ENCODE measurements at places on chromosomes 3 and 15.

- DNase-seq, result peak; percentile 56
Measured at GRCh38 chr15:90675464-90675863, 41.7 kb upstream of the BLM start.

DNA sequence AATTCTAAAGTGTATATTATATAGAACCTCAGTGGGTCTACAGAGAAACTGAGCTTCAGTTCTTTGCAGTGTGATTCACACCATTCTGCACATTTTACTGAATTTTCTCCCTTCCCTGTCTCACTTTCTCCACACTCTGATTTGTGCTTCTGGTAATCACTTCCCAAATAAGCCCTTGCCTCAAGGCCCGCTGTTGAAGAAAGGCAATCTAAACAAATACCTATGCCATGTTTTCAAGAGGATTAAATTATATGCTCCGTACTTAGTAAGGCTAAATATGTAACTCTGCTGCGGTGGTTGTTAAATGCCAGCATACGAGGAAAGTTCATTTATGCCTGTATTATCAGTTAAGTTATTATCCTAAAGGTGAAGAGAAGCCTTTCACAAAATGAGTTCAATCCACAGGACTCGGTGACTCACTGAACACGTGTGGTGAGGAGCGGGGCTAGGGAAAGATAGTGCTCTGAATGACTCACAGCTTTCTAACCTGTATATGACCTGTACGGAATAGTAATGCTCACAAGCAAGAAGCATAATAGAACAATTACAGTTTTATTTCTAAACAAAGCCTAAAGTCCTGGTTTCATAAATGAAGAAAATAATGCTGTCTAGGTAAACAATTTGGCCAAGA is 25.1 kb downstream of the CNTN6 start:
- no peak for DNase-seq

DNA sequence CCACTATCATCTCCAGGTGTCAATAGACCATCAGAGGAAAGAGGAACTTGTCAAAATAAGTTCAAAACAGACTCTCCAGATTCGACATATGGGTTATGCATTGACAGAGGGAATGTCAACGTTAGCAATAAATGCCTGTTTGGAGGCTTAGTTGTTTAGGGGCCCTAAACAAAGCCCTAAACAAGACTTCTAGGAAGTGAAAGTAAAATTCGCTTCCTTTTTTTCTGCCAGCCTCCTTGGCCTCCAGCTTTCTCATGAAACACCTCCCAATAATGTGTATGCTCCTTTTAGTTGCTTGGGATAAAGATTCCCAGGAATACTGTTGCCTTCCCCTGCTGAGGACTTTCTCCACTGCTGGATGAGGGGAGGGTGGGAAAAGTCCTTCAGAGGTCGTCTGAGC is 70.9 kb upstream of the ARNT2 start:
- DNase-seq, result no peak

- DNase-seq, result no peak
Measured at GRCh38 chr3:111635403-111635802, 40.3 kb upstream of the ZBED2 start.

- no peak for DNase-seq
Measured at GRCh38 chr3:56557831-56558170, 826 bp downstream of the CCDC66 start.

DNA sequence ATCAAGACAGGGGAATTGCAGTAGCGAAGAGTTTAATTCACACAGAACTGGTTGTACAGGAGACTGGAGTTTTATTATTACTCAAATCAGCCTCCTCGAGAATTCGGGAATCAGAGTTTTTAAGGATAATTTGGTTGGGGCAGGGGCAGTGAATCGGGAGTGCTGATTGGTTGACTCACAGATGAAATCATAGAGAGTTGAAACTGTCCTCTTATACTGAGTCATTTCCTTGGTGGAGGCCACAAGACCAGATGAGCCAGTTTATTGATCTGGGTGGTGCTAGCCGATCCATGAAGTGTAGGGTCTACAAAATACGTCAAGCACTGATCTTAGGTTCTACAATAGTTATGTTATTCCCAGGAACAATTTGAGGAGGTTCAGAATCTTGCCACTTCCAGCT is 5.3 kb upstream of the ZNF770 start:
- peak; percentile 19 for DNase-seq

- DNase-seq, result no peak
Measured at GRCh38 chr3:143098032-143098764, 21.4 kb upstream of the CHST2 start.

- no peak for DNase-seq
Measured at GRCh38 chr15:52006702-52007340, 12.2 kb upstream of the MAPK6 start.

DNA sequence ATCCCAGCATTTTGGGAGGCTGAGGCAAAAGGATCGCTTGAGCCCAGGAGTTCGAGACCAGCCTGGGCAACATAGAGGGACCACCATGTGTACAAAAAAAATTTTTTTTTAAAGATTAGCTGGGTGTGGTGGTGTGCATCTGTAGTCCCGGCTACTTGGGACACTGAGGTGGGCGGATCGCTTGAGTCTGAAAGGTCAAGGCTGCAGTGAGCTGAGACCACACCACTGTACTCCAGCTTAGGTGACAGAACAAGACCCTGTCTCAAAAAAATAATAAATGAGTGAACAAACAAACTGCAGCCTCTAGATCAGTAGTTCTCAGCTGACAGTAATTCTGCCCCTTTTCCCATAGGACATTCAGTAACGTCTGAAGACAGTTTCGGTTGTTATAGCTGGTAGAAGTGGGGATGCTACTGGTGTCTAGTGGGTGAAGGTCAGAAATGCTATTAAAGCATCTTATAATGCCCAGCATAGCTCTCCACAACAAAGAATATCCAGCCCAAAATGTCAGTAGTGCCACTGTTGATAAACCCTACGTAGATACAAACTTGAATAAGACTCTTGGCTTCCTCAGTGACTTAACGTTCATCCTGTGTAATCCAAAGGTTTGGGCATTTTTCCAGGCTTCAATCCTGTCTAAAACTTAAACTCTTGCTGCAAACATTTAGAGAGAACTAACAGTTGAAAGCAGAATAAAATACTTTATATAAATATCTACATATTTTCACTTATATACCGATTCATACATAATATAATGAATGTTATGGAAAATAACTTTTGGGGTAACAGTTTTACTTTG is 10.6 kb downstream of the SMC4 start:
- no peak for DNase-seq

- peak; percentile 25 for DNase-seq
Measured at GRCh38 chr15:69014454-69014853, at the start of gene NOX5. Gene NOX5 (plus strand): TSS chr15:69014695. CDS start chr15:69014736, 41 bp downstream.

GRCh38 chr3:177731644-177732268 is 534.5 kb upstream of the TBL1XR1 start:
- no peak for DNase-seq

DNA sequence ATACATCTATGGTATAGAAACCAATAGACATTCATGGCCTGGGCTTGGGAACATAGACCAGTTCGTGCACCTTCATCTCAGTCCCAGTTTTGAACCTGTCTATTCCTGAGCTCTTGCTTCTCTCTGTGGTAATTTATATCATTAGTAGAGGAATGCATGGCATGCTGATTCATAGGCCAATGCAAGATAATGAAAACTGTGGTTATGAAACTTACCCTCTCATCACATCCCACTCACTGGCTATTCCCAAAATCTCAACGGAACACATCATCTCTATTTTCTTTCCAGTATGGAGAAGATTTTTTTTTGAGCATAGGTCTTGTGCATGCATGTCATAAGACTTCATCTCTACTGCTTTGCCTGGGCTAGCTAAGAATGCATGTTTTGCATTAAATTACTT is 18.7 kb upstream of the P2RY12 start:
- DNase-seq, result no peak

DNA sequence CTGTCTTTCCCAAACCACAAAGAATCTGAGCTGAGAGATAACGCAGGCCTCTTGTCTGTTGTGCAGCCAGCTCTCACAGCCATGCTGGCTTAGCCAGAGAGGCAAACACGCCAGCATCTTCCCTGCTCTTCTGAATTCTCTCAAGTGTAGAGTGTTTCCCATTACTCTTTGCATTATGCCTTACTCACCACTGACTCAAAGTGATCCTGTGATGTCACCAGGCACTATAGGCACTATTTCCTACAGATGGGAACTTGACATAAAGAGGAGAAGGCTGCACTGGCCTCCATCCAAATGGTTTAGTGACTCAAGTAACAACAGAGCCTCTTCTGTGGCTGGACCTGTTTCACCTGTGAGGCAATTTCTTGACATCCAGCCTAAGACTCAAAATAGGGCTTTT is 44.4 kb downstream of the PDZRN3 start:
- DNase-seq, result no peak

GRCh38 chr3:117150628-117151027 is 441.0 kb downstream of the TUSC7 start:
- no peak for DNase-seq

- DNase-seq, result no peak
Measured at GRCh38 chr3:112514527-112515128, 15.4 kb upstream of the BTLA start.

DNA sequence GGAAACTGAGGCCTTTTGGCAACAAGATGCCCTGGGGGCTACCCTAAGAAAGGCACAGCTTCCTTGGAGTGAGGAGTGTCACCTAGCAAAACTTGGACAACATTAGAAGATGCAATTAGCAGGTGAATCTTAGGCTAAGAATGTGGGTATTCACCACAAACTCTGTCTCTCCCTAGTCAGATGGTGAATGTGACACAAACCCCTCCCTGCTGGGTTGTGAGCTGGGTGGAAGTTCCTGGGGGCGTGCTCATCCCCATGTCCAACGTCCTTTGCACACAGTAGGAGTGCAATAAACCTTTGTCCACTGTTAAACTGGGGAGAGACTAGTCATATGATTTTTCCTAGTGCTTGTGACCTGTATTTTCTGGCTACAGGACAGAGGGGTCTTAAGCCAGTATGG is 67.1 kb upstream of the SH3GL3 start:
- DNase-seq, result no peak

DNA sequence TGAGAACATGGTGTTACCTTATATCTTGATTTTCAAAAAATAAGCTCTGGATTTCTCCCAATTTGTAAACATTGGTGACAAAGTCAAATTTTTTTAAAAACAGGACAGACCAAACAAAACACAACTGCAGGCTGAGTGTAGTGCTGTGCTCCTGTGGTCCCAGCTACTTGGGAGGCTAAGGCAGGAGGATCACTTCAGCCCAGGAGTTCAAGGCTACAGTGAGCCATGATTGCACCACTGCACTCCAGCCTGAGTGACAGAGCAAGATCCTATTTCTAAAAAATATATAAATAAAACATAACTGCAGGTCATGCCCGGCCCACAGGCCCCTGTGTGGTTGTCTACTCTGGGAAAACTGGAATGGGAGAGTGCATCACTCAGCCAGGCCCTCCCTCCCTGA is 4.0 kb upstream of the ZXDC start:
- DNase-seq, result no peak

GRCh38 chr15:39255760-39256159 is 325.1 kb upstream of the THBS1 start:
- DNase-seq, result no peak

DNA sequence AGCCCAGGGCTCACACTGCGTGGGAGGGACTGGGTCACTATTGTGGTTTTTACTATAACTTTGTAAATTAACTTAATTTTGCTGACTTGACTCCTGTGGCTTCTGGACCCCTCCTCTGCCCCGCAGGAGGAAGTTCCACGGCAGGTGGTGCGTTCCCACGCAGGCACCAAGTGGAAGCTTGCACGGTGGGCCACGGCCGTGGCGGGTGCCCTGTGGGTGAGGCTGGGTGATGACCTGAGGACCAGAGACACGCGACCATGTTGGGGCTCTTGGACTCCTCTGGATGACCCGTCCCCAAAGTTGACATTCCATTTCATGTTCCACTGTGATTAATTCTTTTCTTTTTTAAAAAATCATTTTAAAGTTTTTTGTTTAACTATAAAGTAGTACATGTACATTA is 89.0 kb downstream of the FBLN2 start:
- DNase-seq, result no peak

DNA sequence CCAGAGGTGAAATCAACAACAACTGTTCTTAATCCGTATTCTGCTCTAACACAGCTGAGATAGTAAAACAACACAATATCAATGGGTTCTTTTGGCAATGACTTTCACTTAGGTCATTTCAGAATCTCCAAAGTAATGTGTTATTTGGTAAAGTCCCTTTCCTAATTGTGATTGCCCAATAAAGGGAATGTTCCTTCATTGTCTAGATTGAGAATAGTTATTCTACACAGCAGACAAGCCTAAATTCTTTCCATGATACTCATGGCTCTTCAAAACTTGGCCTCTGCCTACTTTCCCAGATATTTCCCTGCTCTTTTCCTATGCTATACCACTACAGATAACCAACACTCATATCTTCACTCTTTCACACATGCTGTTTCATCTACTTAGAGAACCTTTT is 219.8 kb downstream of the FMN1 start:
- DNase-seq, result no peak

GRCh38 chr15:80163897-80164296 is 11.1 kb downstream of the FAH start:
- no peak for DNase-seq

GRCh38 chr15:72824112-72824511 is 40.6 kb upstream of the ADPGK start:
- no peak for DNase-seq

DNA sequence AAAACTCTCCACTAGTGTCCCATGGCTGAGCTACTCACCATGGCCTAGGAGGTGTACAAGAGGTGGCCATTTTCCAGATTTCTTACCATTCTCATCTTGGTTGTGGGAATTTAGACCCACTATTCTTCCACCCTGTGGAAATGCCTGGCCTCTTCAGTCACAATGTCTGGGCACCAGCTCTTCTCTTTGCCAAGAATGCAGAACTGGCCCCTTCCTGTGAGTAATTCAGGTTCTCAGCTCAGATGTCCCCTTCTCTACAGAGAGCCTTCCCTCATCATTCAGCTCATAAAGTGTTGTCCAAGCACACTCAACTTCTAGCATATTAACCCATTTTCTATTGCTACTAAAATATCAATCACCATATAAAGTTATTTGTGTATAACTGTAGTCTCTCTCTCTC is 575.5 kb upstream of the KCNMB2 start:
- DNase-seq, result no peak

DNA sequence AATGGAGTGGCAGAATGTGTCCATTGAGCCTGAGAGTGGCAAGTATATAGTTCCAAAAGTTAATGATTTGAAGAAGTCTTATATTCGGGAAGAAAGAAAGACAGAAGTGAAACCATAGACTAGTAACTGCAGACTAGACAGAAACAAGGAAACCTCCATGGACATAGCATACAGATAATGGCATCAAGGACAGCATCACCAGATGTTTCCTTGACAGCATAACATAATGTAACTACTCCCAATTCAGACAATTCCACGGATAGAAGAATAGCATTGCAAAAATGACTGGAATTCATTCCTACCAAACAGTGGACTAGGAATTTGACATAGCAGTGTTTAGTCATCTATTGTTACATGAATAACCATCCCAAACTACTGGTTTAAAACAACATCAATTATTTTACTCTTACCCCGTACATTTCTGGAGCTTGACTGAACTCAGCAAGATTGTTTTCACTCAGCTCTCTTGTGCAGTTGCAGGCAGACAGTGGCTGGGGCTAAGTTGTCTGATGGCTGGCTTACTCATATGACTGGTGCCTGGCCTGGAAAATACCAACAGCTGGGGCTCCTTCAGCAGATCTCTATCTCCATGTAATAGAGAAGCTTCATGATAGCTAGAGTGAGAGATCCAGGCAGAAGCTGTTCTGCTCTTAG is 109.7 kb upstream of the GADL1 start:
- DNase-seq, result no peak

Measured in K562 (cell line).